Brain (organoid and tissue), 16 donors: ENCODE measurements at places on chromosomes 2 and 18. TPM values are rescaled to one million over a fixed set of nuclear protein-coding genes. Genes with fewer than 3 reads are reported as not detected.

Gene CDH7
- 0.10 TPM for polyA plus RNA-seq

Gene SCYGR4
- polyA plus RNA-seq, result not detected

- no peak for DNase-seq
Measured at GRCh38 chr2:96163415-96163767, 18.2 kb upstream of the DUSP2 start.

- DNase-seq, result no peak
Measured at GRCh38 chr2:46909771-46910419, 5.7 kb downstream of the MCFD2 start.

DNA sequence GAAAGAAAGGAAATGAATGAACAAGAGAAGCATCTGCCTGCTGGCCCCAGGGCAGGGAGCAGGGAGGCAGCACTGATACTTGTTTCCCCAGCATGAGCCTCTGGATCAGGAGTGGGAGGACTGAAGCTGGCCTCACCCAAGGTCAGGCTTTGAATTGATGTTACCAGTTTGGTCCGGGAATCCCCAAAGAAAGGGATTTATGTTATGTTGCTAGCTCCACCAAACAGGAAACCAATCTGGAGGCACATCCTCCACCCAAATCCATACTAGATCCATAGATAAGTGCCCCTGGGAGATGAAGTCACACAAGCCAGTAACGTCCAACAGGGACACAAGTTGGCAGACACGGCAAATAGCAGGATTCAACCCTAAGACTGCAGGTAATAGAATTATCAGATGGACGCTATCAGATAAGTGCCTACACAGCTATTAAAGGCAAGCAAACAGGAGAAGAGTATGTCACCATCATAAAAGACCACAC is 85.9 kb downstream of the MTCL1 start:
- DNase-seq, result no peak

GRCh38 chr18:62425465-62426190 is 97.2 kb upstream of the ZCCHC2 start:
- DNase-seq, result peak; percentile 93

GRCh38 chr2:160612266-160612856 is 118.8 kb upstream of the RBMS1 start:
- DNase-seq, result no peak

GRCh38 chr2:232525791-232526371 is at the start of gene CHRND:
Gene CHRND (plus strand): TSS chr2:232526160. CDS start chr2:232526216, 56 bp downstream.
- peak; percentile 65 for DNase-seq
